ENCODE measurements at places on chromosomes 3 and 15.

DNA sequence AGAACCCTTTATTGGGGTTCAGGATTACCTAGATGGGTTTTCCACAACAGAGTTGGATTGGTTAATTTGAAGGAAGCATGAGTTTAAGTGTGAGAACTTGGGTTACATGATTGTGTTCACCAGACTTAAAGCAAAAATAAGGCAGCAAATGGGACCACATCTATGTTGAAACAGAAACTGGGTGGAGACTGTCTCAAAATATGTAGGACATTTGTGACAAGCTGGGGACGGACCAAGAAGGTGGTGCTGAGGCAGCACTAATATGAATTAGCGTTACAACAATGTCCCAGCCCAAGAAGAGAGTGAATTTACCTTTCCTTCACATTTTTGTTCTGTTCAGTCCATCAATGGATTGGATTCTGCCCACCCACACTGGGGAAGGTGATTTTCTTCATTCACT lies 866 bp upstream of the AADACL2 start:
- DNase-seq: no peak

DNA sequence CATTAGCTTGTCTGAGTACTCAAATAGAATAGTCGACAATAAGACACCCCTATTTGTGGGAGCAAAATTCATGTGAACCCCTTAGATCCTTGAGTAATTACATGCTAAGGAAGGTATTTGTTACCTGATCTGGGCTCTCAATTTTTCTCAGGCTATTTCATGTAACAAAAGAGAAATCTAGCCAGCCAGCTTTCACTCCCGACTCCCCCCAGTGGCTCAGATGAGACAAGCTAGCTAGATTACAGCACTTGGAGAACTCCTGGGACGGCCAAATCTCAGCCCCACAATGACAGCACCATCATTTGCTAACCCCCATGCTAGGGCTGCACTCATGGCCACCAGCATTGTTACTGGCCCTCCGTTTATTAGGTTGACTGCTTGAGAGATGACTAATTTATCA lies 41.3 kb downstream of the GLDN start:
- no peak for DNase-seq

DNA sequence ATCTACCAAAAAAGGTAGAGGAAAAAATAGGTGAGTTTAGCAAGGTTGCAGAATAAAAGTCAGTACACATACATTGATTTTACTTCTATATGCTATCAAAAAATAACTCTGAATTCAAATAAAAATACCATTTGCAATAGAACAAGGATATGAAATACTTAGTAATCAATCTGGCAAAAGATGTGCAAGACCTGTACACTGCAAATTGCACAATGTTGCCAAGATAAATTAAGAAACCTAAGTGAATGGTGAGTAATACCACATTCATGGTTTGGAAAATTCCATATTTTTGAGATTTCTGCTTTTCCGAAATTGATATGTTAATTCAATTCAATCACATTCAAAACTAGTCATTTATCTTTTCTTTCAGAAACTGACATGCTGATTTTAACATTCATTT lies 464.8 kb downstream of the EPHA3 start:
- no peak for DNase-seq

DNA sequence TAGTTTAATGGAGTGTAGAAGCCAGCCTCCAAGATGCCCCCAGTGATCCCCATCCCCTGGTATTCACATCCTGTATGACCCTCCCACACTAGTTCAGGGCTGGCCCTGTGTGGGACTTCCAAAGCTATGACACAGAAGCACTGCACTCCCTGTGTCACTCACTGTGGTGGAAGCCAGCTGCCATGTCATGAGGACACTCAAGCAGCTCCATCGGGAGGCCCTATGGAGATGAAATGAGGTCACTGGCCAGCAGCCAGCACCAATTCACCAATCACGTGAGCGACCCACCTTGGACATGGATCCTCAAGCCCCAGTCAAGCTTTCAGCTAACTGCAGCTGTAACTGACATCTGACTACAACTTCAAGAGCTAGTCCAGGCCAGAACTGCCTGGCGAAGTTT lies 3.9 kb upstream of the ACAN start:
- DNase-seq: no peak

DNA sequence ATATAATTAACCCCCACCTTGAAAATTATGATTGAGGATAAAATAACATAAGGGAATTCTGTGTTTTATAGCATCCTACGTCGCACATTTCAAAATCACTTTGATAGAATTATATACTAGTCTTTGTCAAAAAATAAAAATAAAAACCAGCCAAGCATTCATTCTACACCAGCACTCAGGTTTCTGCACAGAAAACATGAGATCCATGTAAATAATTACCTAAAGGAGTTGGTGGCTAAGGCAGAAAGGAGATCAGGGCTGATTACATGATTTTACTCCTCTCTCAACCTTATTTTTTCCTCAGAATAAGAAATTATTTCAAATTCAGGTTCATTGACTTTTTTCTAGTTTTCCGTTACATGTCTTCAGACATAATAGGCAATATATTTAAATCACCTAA lies 194.5 kb downstream of the PLCH1 start:
- DNase-seq: no peak

DNA sequence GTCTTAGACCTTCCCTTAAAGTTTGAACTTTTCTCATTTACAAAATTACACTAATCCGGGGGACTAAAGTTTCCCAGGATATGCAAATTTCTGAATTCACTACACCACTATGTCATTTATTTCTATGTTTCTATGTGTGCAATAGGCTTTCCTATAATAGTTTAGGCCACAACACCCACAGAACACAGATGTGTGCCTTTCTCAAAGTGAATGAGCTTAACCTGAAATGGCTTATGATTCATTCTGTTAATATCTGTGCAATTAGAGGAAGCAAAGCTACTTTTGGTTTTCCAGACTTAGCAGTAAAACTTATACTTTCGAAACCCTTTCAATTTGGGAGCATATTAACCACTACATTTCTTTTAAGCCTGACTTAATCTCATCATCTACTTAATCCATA lies 748.1 kb downstream of the GBE1 start:
- DNase-seq: no peak
